ENCODE measurements at places on chromosomes 1 and 21.

GRCh38 chr1:92924501-92924900 lies 36.8 kb downstream of the DIPK1A start:
- DNase-seq, result no peak

DNA sequence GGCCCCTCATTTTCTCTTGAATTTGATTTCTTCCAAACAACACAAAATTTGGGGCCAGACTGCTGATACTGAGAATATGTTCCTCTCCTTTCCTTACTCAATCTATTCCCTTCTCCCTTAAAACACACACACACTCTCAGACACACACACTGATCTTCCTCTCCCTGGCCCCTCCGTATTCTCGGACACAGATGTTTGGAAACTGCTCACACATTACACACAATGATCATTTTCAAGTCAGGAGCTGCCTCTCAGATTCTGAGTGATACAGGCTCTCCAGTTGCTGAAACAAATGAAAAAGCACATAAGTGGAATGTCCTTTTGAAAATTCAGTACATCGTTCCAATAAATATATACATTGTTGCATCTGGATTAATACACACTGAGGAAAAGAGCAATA lies 161.3 kb downstream of the CLEC20A start:
- DNase-seq, result no peak

- DNase-seq, result no peak
Observed at GRCh38 chr1:180208264-180208663, 21.8 kb upstream of the LHX4 start.

- no peak for DNase-seq
Observed at GRCh38 chr1:108972951-108973350, 9.7 kb upstream of the CLCC1 start.

- DNase-seq, result no peak
Observed at GRCh38 chr1:203282720-203283542, 22.4 kb upstream of the BTG2 start.

- no peak for DNase-seq
Observed at GRCh38 chr1:13801655-13802486, 101.9 kb downstream of the PRDM2 start.

DNA sequence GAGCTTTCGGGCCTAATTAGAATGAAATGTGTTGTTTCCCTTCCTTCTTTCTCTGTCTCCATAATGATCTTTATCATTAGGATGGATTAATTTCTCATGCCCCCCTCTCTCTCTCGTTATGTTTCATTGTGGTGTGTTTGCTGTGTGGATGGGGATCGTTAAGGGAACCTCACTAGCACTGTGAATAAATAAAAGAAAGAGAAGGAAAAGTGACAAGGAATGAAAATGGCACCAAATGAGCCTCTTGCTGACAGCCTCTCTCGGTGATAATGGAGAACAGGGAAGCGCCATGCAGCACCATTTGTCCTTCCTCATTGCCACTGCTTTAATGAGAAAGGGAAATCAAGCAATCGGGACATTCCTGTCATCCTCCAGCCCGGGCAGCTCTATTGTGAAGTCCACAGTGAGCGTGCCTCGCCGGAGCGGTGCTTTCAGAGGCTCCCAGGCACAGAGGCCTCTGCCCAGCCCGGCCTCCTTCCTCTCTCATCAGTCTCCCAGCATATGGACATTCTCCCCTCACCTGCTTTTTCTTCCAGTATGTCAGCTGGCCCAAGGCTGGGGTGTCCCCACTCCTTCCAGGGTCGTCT lies 265.7 kb upstream of the TMEM51 start:
- no peak for DNase-seq

GRCh38 chr1:207818971-207819451 lies 67.2 kb downstream of the CD46 start:
- DNase-seq, result no peak

DNA sequence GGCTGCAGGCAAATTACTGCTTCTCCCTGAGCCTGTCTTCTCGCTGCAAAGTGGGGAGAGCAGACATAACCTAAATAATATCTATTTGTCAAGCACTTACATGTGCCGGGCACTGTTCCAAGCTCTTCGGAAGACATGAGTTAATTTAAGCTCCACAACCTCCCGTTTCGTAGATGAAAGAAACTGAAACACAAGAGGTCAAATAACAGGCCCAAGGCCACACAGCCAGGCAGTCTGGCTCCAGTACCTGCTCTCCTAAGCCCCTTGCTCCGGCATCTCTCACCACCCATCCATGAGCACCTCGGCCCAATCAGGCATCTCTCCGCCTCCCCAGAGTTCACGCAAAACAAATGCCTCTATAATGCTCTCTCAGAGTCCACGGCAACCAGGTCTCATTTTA lies 65.4 kb downstream of the TAS1R2 start:
- no peak for DNase-seq

GRCh38 chr1:22210176-22210575 lies 67.3 kb upstream of the WNT4 start:
- DNase-seq, result no peak

Data from astrocyte of the cerebellum (primary cell).